ENCODE measurements at places on chromosomes 5 and 9. TPM values are rescaled to one million over a fixed set of nuclear protein-coding genes. Genes with fewer than 3 reads are reported as not detected.

- DNase-seq, result no peak
These were observed 39.0 kb upstream of the DMXL1 start for GRCh38 chr5:119031905-119032304.

Gene FAM221B
- total RNA-seq, result not detected

DNA sequence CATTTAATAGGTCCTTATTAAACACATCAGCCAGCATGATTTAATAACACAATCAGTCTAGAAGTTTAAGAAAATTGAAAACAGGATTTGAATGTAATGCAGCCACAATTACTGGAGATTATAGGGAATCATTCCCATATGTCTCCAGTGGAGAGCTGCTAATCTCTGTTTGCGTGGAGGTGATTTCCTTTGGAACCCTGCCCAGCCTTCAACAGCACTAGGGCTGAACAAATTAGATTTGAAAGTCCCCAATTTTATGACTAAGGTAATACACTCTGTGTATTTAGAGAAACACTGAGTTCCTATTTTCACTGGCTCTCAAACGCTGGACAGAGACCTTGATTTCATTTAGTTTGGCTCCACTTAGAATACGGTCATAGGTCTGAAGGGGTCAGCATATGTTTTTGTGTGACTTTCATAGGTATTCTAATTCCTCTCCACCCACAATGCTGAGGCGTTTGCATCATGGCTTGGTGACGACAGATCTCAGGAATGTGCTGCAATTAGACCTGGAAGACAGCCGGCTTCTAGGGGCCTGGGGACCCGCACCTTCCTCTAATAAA, 508.3 kb downstream of the EBF1 start:
- peak; percentile 33 for DNase-seq

DNA sequence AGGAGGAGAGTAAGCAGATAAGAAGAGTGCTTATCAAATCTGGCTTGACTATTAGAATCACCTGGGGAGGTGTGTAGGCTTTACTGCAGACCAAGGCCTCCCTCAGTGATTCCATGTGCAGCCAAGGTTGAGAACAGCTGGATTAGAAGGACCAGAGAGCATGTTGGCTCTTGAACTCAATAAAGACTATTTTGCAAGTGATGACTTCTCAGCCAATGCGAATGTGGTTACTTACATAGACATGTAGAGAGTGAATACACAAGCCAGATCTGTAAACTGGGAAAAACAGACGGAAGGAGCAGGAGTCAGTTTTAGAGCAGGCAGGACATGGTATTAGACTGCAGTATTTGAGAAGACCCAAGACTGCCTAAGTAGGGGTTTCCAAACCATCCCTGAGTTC, 48.5 kb downstream of the MAMDC2 start:
- DNase-seq, result no peak

Gene ARID3C
- total RNA-seq, result 2.0 TPM

DNA sequence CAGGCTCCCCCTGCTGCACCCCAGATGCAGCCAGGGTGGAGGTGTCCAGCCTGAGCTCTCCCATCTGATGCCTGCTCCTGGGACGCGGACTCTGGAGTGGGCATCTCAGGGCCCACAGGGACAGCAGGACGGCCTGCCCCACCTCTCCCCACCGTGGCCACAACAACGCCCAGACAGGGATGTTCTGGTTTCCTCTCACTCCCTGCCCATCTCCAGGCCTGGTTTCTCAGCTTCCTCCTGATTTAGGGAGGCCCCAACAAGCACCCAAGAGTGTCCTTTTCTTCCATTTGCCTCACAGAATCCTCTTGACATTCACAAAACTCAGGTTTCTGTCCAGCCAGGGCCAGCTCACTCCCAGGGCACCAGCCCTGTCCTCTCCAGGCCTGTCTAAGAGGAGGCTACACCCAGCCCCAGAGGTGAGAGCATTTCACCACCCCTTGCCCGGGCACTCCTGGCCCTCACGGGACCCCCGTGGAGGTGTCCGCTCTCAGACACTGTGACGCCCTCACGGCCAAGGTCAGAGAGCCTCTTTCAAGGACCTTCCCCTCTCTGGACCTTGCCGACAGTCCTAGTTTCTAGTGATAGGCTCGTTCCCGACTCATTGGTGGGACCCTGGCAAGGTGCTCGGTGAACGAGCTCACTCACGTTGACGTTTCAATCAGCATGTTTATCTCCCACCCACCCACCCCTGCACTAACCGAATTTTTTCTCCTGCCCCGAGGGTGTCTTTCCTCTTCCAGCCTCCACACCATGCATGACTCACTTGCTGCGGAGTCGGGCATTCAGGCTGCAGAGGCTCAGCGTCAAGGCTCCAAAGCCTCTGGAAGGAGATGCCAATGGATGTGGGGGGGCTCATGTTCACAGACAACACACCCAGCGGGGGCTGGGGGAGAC, 62.0 kb upstream of the UNC5A start:
- DNase-seq, result no peak

Gene SLC1A1
- total RNA-seq, result 4.9 TPM

Data from tibial nerve (tissue), 4 donors.